Activated CD8-positive, alpha-beta memory T cell treated with anti-CD3 and anti-CD28 coated beads, Interleukin-2, amount 10 ng/mL, durations not matched to agents 7 days and 5 days (primary cell): ENCODE measurements at places on chromosomes 1 and 21. TPM values are rescaled to one million over a fixed set of nuclear protein-coding genes. Genes with fewer than 3 reads are reported as not detected.

The RNPC3 gene
- 20.6 TPM for total RNA-seq

The KPRP gene
- not detected for total RNA-seq

The FMN2 gene
- total RNA-seq: not detected

The NBPF6 gene
- not detected for total RNA-seq

The OR2T35 gene
- total RNA-seq: not detected

The UQCRHL gene
- 1.6 TPM for total RNA-seq

The SPRR3 gene
- total RNA-seq: not detected

The NCF2 gene
- 6.0 TPM for total RNA-seq

The FAM72D gene
- total RNA-seq: 22.7 TPM

The HAO2 gene
- not detected for total RNA-seq

The GUCA2A gene
- total RNA-seq: not detected

The GIPC2 gene
- 0.38 TPM for total RNA-seq

The RGS13 gene
- 0.12 TPM for total RNA-seq

The BLACAT1 gene
- total RNA-seq: 0.47 TPM

The KRTAP10-5 gene
- total RNA-seq: not detected

The SYCP1 gene
- total RNA-seq: not detected

- DNase-seq: peak; percentile 53
- H3K4me1 ChIP-seq: peaks cover 29% of the 10 kb centered on the region
- H3K27ac ChIP-seq: peak overlapping the region; percentile 80
- peaks cover 55% of the 10 kb centered on the region for H3K27me3 ChIP-seq
Observed at GRCh38 chr1:172895050-172895460, 155.7 kb downstream of the TNFSF18 start.

- H3K4me3 ChIP-seq: peak overlapping the region; percentile 85
- DNase-seq: no peak
- H3K4me1 ChIP-seq: peaks cover 10% of the 10 kb centered on the region
- H3K36me3 ChIP-seq: no peaks in the 10 kb centered on the region
- H3K27me3 ChIP-seq: peaks cover 24% of the 10 kb centered on the region
Observed at GRCh38 chr1:151145304-151146071, 943 bp downstream of the SEMA6C start.

- H3K36me3 ChIP-seq: no peaks in the 10 kb centered on the region
- no peak overlapping the region for H3K27ac ChIP-seq
- H3K27me3 ChIP-seq: peaks cover 9% of the 10 kb centered on the region
- DNase-seq: no peak
- H3K4me1 ChIP-seq: no peaks in the 10 kb centered on the region
Observed at GRCh38 chr1:170630977-170631376, 33.0 kb upstream of the PRRX1 start.

DNA sequence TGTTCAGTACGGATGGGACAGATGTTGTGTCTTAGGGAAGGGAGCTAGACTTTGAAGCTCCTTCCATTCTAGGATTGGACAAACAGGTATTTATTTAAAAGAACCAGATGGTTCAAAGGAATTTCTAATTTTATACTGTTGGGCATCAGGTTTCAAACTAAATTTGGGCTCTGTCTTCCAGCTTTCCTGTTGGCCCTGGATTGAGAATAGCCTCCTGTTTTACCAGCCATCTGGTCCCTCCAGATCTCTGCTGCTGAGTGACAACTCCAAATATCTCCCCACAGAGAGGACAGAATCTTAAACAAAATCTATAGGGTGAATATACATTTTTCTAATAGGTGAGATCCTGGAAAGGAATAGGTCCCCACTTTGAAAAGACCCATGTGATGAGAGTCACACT, 52.5 kb upstream of the CNIH3 start:
- H3K27ac ChIP-seq: no peak overlapping the region
- H3K27me3 ChIP-seq: peaks cover 2% of the 10 kb centered on the region
- DNase-seq: no peak
- H3K4me1 ChIP-seq: no peaks in the 10 kb centered on the region
- no peak overlapping the region for H3K4me3 ChIP-seq
- H3K36me3 ChIP-seq: no peaks in the 10 kb centered on the region

- no peak for DNase-seq
- peaks cover 15% of the 10 kb centered on the region for H3K4me1 ChIP-seq
- no peak overlapping the region for H3K27ac ChIP-seq
- no peaks in the 10 kb centered on the region for H3K27me3 ChIP-seq
- H3K4me3 ChIP-seq: no peak overlapping the region
Observed at GRCh38 chr21:33510826-33511225, 19.3 kb upstream of the DNAJC28 start.

GRCh38 chr1:154741327-154741726, 128.8 kb downstream of the KCNN3 start:
- H3K27me3 ChIP-seq: peaks cover 84% of the 10 kb centered on the region
- peaks cover 6% of the 10 kb centered on the region for H3K36me3 ChIP-seq
- no peak overlapping the region for H3K27ac ChIP-seq
- H3K4me3 ChIP-seq: no peak overlapping the region
- DNase-seq: no peak
- H3K4me1 ChIP-seq: peaks cover 36% of the 10 kb centered on the region

- no peak for DNase-seq
- no peak within 1 kb of the TSS for H3K4me3 ChIP-seq
- no peaks in the 10 kb centered on the region for H3K36me3 ChIP-seq
- no peak within 1 kb of the TSS for H3K27ac ChIP-seq
- no peaks in the 10 kb centered on the region for H3K4me1 ChIP-seq
- peaks cover 42% of the 10 kb centered on the region for H3K27me3 ChIP-seq
Observed at GRCh38 chr1:62318756-62319544, at the start of gene KANK4. Gene KANK4, minus strand, starts transcription at chr1:62319434. Its CDS starts 37,870 bp downstream, at chr1:62281564.

- H3K4me3 ChIP-seq: peak overlapping the region; percentile 51
- no peaks in the 10 kb centered on the region for H3K36me3 ChIP-seq
- peak; percentile 73 for DNase-seq
- H3K27ac ChIP-seq: peak overlapping the region; percentile 98
Observed at GRCh38 chr1:198623752-198624647, 14.8 kb upstream of the PTPRC start.

- H3K27ac ChIP-seq: peak overlapping the region; percentile 95
- no peaks in the 10 kb centered on the region for H3K27me3 ChIP-seq
- H3K36me3 ChIP-seq: peaks cover 20% of the 10 kb centered on the region
- peaks cover 29% of the 10 kb centered on the region for H3K4me1 ChIP-seq
Observed at GRCh38 chr21:42975886-42976608, 1.7 kb downstream of the PKNOX1 start.

DNA sequence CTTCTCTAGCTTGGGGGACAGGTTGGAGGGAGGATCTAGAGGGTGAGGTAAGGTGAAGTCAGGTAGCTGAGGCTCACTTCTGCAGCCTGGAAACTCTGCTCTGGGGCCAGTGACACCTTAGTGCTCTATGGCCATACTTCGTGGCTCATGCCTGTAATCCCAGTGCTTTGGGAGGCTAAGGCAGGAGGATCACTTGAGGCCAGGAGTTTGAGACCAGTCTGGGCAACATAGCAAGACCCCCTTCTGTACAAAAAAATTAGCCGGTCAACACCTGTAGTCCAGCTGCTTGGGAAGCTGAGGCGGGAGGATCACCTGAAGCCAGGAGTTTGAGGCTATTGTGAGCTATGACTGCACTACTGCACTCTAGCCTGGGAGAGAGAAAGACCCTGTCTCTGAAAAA, 5.8 kb downstream of the LMNA start:
- H3K27me3 ChIP-seq: peaks cover 5% of the 10 kb centered on the region
- peak overlapping the region; percentile 64 for H3K27ac ChIP-seq
- H3K36me3 ChIP-seq: no peaks in the 10 kb centered on the region
- no peak for DNase-seq
- H3K4me1 ChIP-seq: peaks cover 46% of the 10 kb centered on the region

DNA sequence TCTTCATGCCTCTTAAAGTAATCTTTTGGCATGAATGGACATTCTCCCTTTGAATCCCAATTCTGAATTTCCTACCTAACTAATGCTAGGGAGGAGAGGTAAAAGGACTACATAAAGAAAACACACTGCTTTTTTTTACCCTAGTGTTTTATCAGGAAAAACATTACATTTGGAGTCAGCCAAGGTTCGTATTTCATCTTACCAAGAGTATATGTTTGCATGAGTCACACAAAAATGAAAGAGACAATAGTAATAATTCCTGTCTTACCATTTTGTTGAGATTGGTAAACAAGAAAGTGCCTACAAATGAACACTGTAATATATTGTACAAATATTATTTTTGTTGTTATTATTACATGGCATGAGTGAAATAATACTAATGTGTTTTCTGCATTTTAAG, 112.9 kb upstream of the WARS2 start:
- H3K27ac ChIP-seq: no peak overlapping the region
- no peaks in the 10 kb centered on the region for H3K4me1 ChIP-seq

GRCh38 chr1:43319766-43320165, 17.9 kb upstream of the MPL start:
- H3K27ac ChIP-seq: no peak overlapping the region
- no peaks in the 10 kb centered on the region for H3K4me1 ChIP-seq
- H3K4me3 ChIP-seq: no peak overlapping the region

GRCh38 chr1:102628109-102628613, 480.2 kb downstream of the COL11A1 start:
- no peak overlapping the region for H3K27ac ChIP-seq
- no peak for DNase-seq
- H3K4me1 ChIP-seq: no peaks in the 10 kb centered on the region
- no peaks in the 10 kb centered on the region for H3K36me3 ChIP-seq
- H3K4me3 ChIP-seq: no peak overlapping the region
- H3K27me3 ChIP-seq: no peaks in the 10 kb centered on the region

DNA sequence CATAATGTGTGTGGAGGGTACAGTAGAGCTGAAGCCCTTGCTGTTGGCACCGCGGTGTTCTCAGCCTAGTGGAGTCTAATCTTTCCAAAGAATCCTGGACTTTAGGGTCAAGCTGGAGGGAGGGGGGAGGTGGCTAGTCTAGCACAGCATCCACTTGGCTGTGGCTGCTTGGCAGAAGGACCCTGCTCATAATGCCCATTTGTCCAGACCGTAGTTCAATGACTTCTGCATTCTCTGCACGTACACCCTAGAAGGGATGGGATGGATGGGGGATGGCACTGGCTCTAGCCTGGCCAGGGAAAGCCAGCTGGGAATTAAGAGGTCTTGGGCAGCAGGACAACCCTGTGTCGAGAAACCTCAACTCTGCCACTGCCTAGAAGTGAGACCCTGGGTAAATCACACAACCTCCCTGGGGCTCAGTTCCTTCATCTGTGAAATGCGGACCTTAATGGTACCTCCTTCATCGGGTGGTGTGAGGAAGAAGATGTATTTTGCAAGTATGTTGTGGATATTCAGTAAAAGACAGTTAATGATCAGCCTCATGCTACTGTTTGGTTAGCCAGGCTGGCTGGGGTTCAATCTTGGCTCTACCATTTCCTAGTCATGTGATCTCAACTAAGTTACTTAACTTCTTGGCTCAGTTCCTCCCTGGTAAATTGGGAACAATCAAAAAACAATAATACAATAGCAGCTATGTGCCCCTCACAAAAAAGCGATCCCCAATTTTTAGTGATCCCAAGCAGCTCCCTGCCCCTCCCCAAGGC, 27.2 kb upstream of the CLIC4 start:
- no peak for DNase-seq
- peaks cover 6% of the 10 kb centered on the region for H3K4me1 ChIP-seq
- no peaks in the 10 kb centered on the region for H3K36me3 ChIP-seq
- H3K27ac ChIP-seq: no peak overlapping the region
- no peak overlapping the region for H3K4me3 ChIP-seq
- no peaks in the 10 kb centered on the region for H3K27me3 ChIP-seq

- no peaks in the 10 kb centered on the region for H3K4me1 ChIP-seq
- no peaks in the 10 kb centered on the region for H3K27me3 ChIP-seq
- no peak for DNase-seq
Observed at GRCh38 chr1:53145942-53146708, 3.7 kb upstream of the SLC1A7 start.

- H3K4me1 ChIP-seq: no peaks in the 10 kb centered on the region
- no peak overlapping the region for H3K27ac ChIP-seq
- H3K4me3 ChIP-seq: no peak overlapping the region
Observed at GRCh38 chr21:30097791-30098190, 68.8 kb downstream of the CLDN17 start.

DNA sequence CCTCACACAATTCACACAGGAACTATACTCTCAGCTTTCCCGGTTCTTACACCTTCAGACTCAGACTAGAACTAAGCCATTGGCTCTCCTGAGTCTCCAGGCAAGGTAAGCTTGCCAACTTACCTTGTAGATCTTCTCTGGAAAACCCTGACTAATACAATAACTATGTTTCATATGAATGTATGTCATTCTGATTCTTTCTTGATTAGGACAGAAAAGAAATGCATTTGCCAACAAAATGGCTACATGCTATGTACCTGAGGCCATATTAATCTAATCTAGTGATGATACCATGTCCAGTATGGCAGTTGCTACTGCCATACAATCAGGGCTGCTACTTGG, 9.8 kb upstream of the ZSWIM5 start:
- H3K27ac ChIP-seq: no peak overlapping the region
- no peak for DNase-seq
- peaks cover 2% of the 10 kb centered on the region for H3K27me3 ChIP-seq
- peaks cover 2% of the 10 kb centered on the region for H3K4me1 ChIP-seq

DNA sequence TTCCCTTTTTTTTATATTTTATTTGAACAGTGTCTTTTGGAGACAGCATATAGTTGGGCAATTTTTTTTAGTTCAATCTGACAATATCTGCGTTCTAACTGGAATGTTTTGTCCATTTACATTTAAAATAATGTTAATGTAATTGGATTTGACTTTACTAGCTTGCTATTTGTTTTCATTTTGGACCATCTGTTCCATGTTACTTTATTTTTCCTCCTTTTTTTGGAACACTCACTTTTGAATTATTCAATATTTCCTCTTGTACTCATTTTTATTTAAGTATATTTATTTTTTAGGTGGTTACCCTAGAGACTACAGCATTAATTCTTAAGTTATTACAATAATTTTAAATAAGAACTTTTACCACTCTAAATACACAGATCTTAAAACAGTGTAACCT, 62.8 kb upstream of the C1orf87 start:
- no peaks in the 10 kb centered on the region for H3K27me3 ChIP-seq
- no peak overlapping the region for H3K4me3 ChIP-seq
- no peaks in the 10 kb centered on the region for H3K36me3 ChIP-seq
- H3K4me1 ChIP-seq: no peaks in the 10 kb centered on the region
- H3K27ac ChIP-seq: no peak overlapping the region
- no peak for DNase-seq

- DNase-seq: no peak
- peaks cover 21% of the 10 kb centered on the region for H3K36me3 ChIP-seq
- no peak overlapping the region for H3K4me3 ChIP-seq
- H3K27ac ChIP-seq: no peak overlapping the region
- no peaks in the 10 kb centered on the region for H3K27me3 ChIP-seq
- no peaks in the 10 kb centered on the region for H3K4me1 ChIP-seq
Observed at GRCh38 chr1:21225065-21225464, 48.4 kb upstream of the EIF4G3 start.

GRCh38 chr1:209657918-209658317, 5.7 kb upstream of the LAMB3 start:
- H3K4me3 ChIP-seq: no peak overlapping the region
- H3K36me3 ChIP-seq: no peaks in the 10 kb centered on the region
- peaks cover 18% of the 10 kb centered on the region for H3K4me1 ChIP-seq
- DNase-seq: no peak
- H3K27me3 ChIP-seq: no peaks in the 10 kb centered on the region
- H3K27ac ChIP-seq: no peak overlapping the region

DNA sequence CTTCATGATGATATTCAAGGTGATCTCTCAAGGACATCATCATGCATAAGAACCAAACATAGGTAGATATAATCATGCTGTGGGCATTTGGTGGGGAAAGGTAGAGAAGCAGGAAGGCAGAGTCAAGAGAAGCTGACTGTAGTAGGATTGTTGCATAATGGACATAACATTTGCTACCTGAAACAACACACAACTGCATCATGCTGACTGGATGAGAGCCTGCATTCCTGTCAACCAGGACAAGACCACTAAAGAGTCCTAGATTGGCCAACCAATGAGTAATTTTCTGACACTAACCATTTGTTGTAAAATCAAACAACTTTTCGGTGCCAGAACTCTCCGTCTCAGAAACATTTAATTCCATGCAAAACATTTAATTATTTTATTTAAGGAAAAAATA, 377.2 kb downstream of the PLPP3 start:
- H3K27ac ChIP-seq: no peak overlapping the region
- no peaks in the 10 kb centered on the region for H3K4me1 ChIP-seq
- no peaks in the 10 kb centered on the region for H3K36me3 ChIP-seq
- DNase-seq: no peak
- H3K27me3 ChIP-seq: no peaks in the 10 kb centered on the region
- H3K4me3 ChIP-seq: no peak overlapping the region
